ENCODE measurements at places on chromosomes 13 and 19.

DNA sequence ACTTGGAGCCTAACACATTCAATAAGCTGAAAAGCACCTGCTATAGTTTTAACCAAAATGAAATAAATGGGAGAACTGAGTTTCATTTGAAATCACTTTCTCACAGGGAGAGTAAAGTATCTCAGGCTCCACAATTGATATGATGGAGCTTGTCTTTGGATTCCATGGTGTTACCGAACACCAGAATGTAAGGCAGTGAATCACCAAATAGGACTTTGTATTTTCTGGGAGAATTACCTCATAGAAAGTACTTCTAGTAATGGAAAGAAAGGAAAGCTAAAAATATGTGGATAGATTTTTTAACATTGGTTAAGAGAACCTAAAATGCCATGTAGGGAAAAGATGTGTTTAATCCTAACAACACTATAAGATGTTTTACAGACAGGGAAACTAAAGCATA, 123.6 kb downstream of the NALCN start:
- DNase-seq = no peak

DNA sequence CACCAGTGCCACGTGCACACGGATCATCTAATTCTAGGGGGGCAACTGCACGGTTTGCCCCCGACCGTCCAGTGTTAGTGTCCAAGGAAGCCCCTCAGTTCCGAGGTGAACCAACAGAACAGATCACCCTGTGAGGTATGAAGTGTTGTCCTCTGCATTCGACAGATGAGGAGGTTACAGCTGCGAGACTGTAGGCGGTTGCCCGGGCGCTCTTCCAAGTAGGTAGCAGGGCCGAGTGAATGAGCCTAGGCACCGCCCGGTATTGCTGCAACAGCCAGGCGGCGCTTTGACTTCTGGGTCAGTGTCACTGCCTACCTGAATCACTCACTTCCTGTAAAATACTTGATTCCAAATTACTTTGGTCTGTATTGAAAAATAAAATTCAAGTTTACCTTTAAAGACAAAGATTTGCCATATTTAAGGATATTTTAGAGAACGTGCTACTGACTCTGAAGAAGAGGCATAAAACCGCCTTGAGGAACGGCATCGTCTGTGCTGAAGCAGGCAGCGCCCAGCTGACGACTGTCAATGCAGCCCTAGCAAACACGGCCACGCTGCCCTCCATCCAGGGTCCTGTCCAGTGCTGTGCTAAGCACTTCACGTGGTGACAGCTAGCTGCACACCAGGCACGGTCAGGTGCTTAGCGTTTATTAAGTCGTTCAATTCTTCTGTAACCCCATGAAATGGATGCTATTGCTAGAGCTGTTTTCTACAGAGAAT, 19.3 kb upstream of the RASA3 start:
- DNase-seq = no peak

GRCh38 chr19:46551164-46551563, 50.0 kb upstream of the CALM3 start:
- no peak for DNase-seq

- no peak for DNase-seq
Observed at GRCh38 chr19:42468273-42468796, 25.6 kb upstream of the CXCL17 start.

DNA sequence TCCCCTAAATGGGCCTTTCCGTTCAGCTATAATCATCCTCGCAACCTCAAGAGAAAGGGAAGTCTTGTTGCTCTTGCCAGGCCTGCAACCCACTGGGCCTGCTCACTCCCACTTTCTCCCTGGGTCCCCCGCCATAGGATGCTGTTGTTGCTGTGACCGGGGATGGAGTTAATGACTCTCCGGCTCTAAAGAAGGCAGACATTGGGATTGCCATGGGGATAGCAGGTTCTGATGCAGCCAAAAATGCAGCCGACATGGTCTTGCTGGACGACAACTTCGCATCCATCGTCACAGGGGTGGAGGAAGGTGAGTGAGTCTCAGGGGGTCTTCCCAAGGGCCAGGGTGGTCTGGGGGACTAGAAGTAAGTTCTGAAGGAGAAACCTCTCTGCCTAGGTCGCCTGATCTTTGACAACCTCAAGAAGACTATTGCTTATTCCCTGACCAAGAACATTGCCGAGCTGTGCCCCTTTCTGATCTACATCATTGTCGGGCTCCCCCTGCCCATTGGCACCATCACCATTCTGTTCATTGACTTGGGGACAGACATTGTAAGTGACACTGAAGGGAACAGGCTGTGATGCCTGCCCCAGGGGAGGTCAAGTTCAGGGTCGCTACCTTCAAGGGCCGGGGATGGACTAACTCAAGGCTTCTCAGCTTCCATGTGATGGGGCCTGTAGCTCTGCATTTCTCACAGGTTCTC, 26.8 kb downstream of the ATP12A start:
- no peak for DNase-seq

DNA sequence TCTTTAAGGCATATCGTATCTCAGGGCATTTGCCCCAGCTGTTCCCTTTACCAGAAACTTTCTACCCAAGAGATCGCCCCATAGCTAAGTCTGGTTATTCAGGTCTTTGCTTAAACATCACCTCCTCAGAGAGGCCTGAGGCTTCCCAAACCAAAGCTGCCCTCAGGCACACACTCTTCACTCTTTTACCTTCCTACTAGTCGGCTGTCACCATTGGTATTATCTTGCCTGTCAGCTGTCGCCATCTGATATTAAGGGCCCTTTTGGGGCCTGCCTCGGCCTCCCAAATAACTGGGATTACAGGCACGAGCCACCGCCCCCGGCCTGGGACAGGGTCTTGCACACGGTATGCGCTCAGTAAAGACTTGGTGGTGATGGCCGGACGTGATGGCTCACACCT, 1.0 kb downstream of the GADD45GIP1 start:
- DNase-seq = no peak

DNA sequence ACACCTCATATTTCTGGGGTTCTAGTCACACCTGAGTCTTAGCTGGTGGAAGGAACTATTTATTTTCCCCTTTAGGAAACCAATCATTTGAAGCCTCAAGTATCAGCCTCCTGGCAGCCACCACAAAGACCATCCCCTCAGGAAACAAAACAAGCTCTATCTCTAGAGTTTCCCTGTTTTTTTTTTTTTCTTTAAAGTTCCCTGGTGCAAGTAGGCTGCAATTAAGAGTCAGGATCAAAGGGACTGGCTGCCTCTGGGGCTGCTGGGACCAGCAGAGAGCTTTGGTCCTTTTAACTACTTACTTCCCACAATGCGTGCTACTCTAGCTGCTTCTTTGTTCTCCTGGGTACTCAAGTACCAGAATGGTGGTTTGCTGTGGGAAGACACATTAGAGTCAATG, 11.4 kb downstream of the MBNL2 start:
- no peak for DNase-seq

DNA sequence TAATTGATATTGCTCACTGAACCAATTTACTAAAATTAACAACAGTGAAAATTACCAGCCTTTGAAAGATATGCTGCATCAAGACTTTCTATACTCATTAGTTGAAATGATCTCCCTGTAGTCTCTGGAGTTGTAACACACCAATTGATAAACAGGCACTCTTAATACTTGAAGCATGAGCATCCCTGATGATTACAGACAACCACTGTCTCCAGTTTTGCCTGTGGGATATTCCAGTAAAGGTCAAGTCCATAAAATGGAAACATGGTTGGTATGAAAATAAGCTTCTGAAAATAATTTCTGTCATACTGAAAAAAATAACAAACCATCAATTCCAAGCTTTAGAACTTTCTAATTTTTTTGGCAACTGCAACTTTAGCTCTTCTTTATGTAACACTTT, 405.8 kb downstream of the SPRY2 start:
- no peak for DNase-seq
